ENCODE measurements at places on chromosomes 2 and 18. TPM values are rescaled to one million over a fixed set of nuclear protein-coding genes. Genes with fewer than 3 reads are reported as not detected.
A peak's percentile ranks its signal among the peaks of the same experiment; 100 is the strongest.

DNA sequence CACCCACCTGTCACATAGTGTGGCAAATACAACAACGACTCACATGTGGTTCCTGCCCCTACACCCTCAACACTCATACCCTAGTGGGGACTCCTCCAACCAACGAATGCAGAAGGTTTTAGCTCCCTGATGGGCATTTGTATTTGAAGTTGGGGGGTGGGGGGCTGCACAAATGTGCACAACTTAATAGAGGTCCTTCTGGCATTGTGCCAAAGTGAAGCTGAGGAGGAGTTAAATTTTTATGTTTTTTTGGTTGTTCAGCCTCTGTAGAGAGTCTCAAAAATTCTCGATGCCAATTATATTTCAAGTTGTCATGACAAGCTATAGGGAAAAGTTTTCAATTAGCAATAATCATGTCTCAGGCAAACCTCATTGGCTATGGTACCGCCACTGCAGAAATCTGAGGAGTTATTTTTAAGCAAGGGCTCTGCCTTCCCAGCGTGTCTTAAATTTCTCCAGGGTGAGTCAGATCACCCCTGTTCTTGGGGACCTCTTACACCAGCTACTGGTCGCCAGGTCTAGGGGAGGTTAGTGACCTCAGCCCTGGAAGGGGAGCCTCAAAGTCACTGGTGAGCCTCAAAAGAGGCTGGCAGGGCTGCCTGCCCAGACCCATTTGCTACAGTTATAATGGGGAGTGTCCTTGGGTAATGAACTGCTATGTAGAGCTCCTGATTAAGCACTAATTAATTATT is 102.7 kb upstream of the TAF1B start:
- DNase-seq, result peak; percentile 49

DNA sequence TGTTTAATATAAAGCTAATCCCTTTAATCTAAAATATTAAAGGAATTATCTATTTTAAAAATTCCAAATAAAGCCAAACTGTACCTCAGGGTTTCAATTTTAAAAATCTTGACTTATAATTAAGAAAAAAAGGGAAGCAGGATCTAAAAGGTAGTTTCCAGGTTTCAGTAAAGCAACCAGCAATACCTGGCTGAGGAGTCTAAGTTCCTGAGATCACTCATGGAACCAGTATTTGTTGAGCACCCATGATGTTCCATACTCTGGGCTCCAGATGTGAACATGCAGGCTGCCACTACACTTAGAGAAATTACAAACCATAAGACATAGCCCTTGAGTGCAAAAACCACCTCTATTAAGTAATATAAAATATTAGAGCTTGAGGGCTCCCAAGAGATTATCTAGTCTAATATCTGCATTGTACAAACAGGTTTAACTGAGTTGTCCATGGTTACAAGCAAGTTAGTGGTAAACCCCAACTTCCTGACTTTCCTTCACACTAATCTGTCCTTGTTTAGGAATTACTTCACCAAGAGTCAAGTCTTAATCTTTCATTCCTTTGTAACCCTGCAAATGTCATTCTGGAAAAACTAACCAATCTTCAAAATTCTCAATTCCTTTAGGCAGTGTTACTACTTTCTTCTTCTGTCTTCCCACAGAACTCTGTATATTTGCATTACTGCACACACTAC is 49.2 kb downstream of the CLASP1 start:
- no peak for DNase-seq

GRCh38 chr2:130847776-130848525 is 11.2 kb downstream of the ARHGEF4 start:
- DNase-seq, result no peak

Gene TMEM247
- not detected for total RNA-seq

Gene GALR1
- total RNA-seq, result not detected

Gene NPAS2
- 64.1 TPM for total RNA-seq

Measured in RPMI7951 (cell line).